Activated T-cell treated with anti-CD3 and anti-CD28 coated beads for 4 hours (primary cell): ENCODE measurements at places on chromosomes 13 and 19.

GRCh38 chr13:24008679-24009078, 111.4 kb upstream of the C1QTNF9B start:
- no peak for DNase-seq

DNA sequence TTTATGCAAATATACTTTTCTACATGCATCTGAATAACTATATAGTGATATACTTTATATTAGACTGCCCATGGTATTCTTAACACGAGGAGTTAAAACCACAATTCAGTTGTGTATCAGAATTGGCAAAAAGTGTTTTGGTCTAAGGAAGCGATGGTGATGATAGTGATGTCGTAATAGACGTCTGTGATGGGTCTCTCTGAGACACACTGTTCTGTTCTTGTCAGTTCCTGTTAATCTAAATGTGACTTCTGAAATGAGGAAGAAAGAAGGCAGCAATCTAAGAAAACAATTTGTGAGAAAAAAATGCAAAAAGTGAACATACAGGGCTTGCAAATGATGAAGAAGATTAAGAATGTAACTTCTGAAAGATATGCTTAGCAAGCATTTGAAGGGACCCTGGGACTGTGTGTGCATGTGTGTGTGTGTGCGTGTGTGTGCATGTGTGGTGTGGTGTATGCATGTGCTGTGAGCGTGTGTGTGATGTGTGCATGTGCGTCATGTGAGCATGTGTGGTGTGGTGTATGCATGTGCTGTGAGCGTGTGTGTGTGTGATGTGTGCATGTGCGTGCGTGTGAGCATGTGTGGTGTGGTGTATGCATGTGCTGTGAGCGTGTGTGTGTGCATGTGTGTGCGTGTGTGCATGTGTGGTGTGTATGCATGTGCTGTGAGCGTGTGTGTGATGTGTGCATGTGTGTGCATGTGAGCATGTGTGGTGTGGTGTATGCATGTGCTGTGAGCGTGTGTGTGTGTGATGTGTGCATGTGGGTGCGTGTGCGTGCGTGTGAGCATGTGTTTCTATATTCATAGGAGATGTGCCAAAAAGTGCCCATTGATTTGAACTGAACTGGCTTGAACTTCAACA, 131.8 kb downstream of the IRS2 start:
- DNase-seq = no peak

- no peak for DNase-seq
These were observed 14.6 kb upstream of the NCCRP1 start for GRCh38 chr19:39182174-39182505.

DNA sequence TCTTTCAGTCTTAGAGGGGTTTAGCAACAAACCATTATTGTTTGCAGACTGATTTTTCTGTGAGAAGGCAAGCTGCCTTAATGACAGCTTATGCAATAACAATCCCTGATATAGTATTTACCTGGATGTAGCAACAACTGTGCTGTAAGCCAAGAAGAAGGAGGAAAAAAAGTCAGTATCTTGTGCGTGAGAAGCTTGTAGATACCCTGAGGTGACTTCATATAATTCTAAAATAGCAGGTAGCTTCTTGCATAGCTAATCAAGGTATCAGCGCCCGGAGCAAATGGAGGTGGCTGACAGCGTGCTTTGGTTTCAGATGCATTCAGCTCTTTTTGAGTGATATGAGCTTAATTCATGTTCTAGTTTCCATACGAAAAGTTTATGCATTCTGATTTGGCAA, 309.8 kb downstream of the KLF5 start:
- no peak for DNase-seq

- no peak for DNase-seq
These were observed 16.6 kb upstream of the RCBTB1 start for GRCh38 chr13:49602005-49602404.

DNA sequence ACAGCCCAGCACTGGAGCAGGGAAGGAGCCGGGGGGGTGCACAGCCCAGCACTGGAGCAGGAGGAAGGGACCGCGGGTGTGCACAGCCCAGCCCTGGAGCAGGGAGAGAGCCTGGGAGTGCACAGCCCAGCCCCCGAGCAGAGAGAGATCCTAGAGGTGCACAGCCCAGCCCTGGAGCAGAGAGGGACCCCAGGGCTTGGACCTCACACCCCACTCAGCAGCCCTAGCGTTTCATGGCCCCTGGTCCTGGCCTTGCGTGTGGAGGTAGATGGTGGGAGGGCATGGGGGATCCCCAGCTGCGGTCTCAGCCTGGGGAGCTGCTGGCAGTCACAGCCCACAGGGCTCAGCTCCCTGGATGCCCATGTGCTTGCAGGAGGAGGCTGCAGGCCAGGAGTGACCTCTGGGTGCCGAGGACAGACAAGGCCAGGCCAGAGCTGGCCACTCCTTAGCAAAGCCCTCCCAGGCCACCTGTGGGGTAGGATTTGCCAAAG, 25.1 kb downstream of the GAS6 start:
- DNase-seq = no peak

- DNase-seq = no peak
These were observed 10.8 kb downstream of the TRAPPC2B start for GRCh38 chr19:57374179-57374578.

GRCh38 chr13:71474936-71475335, 392.1 kb downstream of the DACH1 start:
- DNase-seq = no peak

- no peak for DNase-seq
These were observed 188.7 kb upstream of the SOX21 start for GRCh38 chr13:94901070-94901469.

GRCh38 chr13:20134732-20135131, 26.1 kb downstream of the GJA3 start:
- DNase-seq = no peak

- DNase-seq = no peak
These were observed 66.9 kb upstream of the CACNA1A start for GRCh38 chr19:13573056-13573667.

DNA sequence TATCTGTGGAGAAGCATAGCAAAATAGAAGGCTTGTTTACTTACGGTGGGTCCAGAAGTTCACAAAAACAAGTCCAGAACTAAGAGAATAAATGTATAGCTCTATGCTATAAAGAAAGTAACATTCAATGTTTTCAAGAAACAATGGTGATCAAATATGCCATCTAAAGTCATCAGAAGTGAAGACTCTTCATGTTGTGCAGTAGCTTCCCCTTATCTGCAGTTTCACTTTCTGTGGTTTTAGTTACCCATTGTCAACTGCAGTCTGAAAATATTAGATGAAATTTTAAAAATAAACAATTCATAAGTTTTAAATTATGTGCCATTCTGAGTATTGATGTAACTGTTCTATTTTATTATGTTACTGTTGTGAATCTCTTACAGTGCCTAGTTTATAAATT, 72.5 kb downstream of the EDNRB start:
- no peak for DNase-seq

DNA sequence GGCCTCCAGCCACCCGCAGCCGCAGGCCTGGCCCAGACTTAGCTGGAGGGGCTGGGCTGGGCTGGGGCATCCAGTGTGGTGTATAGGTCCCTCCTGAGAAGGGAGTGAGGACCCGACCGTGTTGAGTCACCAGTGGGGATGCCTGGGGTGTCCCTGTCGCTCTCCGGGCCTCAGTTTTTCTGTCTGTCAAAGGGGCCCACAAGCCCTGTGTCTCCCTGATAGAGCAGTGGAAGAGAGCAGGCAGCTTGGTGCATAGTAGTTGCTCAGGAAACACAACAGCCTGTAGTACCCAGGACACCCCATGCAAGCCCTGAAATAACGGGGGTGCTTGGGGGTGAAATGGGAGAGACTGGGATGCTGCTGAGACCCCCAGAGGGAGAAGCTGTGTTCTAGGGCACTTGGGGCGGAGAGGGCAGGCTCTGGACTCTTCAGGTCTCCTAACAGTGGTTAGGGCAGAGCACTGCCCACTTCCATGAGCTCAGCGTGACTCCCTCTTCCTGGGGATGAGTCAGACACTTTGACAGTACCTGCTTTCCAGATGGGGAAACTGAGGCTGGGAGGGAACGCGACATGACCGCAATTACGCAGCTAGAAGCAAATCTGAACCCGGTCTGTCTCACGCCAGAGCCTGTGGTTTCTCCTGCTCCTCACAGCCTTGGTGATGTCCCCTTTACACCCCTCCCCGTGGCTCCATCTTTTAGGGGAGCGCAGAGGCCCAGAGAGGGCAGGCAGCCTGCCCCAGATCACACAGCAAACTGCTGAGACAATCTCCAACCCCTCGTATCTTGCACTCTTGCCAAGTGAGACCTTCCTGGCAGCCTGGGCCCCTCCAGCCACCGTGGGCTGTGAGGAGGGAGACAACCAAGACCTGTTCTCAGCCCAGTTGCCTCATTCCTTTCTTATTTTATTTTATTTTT, 692 bp downstream of the SULT2B1 start:
- DNase-seq = no peak

- DNase-seq = no peak
These were observed 3.1 kb upstream of the CCDC70 start for GRCh38 chr13:51858433-51859247.

DNA sequence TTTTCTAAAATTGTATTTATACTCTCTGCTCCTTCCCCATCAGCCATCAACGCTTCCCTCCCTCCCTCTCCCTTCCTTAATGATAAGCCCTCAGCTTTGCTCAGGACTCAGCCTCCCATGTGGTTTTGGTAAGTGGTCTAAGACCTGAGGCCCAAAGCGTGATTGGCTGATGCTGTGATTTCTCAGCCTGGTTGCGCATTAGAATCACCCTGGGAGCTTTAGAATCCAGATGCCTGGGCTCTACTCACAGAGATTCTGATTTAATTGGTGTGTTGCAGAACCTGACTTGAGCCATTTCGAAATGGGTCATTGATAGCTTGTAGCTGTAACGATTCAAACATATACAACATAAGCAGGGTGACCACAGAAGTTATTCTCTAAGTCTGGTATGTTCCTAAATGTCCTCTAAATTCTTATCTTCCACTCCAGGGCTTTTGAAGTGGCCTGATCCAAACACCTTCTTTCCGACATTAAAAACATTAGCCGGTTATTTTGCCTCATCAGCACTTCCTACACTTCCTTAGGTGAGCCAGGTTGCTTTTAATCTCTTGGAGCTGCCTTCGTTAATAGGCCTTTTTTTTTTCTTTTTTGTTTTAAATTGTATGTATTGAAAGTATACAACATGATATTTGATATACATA, 60.6 kb downstream of the LRCH1 start:
- DNase-seq = no peak

GRCh38 chr13:109785141-109785891, 1.1 kb downstream of the IRS2 start:
- DNase-seq = no peak

DNA sequence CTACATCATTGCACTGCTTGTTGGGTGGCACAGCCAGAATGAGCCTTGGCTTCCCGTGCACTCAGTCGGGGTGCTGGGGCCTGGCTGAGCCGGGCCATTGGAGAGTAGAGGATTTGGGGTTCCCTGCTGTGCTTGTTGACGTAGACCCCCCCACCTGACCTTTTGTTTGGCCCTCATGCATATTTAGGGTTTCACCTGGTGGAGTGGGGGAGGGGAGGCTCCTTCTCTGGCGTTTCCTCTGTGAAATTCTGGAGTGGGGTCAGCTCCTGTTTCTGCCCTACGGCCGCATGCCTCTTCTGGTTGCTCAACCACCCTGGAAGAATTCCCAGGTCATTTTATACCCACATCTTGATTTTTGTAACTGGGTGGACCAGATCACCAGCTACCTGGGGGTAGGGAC, 82.8 kb downstream of the SIPA1L3 start:
- no peak for DNase-seq

DNA sequence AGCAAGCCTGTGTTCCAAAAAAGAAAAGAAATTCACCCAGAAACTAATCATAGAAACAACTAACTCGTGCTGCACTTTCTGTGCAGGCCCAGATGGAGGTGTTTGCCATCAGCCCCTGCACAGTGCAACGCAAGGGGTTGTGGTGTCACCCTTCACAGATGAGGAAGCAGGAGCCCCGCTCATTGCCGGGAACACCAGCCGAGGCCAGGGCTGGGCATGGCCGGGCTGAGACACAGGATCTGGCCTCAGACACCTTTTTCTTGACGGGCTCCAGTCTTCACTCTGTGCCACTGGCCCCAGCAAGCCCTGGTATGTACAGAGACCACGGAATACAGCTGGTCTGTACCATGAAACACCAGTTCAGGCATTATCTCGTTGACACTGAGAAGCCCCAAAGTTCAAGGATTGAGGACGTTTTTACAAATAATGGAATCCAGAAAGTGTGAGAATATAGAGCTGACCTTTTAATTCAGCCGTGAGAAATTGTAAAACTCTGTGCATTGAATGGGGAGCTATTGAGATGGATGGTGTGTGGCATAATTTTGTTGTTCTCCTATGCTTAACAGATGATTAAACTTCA, 43.2 kb downstream of the CUL4A start:
- no peak for DNase-seq

- no peak for DNase-seq
These were observed 641 bp upstream of the SOX21 start for GRCh38 chr13:94712812-94713560.

DNA sequence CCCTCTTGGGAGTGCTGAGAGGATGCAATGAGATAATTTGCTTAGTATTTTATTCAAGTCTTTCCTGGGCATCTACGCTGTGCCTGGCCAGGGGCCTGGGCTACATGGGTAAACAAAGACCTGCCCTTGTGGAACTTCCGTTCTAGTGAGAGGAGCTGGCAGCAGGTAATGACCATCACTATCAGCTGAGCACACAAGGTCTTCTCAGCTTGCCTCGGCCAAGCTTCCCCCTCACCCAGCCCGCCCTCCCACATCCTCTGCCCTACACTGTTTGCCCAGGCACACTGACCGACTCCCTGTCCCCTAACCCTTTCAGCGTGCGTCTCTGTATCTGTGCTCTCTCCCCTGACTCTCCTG, 8.6 kb upstream of the FKRP start:
- no peak for DNase-seq

GRCh38 chr13:39073983-39074382, 35.7 kb downstream of the NHLRC3 start:
- no peak for DNase-seq

DNA sequence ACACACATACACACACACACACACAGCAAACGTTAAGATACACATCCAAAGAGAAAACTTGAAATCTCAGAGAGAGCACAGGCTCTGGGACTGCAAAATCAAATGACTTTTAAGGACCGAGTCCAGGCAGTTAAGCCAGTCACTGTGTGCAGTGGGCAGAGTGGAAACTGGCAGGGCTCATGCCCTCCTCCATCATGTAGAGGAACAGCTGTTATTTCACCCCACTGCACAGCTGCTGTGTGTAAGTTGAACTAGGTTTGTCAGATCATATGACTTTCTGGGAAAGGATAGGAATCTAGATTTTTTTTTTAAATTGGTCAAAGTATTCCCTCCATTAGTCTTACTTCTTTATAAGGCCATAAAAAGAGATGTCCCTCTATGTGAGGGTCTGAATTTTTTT, 1002.1 kb downstream of the UQCRFS1 start:
- DNase-seq = no peak

DNA sequence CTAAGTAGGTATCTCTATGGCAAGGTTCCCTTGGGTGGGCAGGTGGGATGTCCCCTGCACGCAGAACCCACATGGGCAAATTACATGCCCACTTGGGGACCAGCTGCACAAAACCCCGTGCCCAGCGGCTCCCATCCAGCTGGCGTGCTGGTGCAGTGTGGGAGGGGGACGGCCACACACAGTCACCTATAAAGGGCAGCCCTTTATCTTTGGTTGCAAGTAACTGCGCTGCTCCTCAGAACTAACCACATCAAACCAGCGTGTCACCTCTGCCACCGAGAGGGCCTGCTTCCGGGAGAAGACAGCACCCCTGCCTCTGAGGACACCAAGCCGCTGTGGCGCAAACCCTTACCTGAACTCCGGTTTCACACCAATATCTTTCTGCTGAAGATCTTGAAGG, 32.2 kb downstream of the ANKRD27 start:
- DNase-seq = peak; percentile 37
